K562 (cell line): ENCODE measurements at places on chromosomes 2 and 18. TPM values are rescaled to one million over a fixed set of nuclear protein-coding genes. Genes with fewer than 3 reads are reported as not detected.

The GNAL gene
- total RNA-seq = 0.04 TPM in 1 of 2 replicates, not detected in the other

GRCh38 chr18:36149514-36150289, 20.0 kb downstream of the ELP2 start:
- DNase-seq = no peak

DNA sequence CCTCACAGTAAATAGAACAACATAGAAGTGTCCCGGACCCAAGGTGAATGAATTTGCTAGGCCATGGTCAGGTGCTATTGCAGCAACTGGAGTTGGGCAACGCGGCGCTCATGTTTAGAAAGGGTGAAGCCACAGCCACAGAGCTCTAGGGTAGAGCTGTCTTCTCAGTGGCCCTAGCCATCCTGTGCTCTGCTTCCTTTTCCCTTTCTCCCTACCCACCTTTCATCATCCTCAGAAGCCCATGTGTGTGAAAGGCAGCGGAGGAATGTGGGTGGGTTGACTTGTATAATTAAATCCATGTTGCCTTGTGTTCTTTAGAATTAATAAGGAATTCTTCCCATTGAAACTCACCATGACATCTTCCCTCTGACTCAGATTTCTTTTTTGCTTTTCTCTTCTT, 336.7 kb downstream of the OSR1 start:
- no peak for DNase-seq

DNA sequence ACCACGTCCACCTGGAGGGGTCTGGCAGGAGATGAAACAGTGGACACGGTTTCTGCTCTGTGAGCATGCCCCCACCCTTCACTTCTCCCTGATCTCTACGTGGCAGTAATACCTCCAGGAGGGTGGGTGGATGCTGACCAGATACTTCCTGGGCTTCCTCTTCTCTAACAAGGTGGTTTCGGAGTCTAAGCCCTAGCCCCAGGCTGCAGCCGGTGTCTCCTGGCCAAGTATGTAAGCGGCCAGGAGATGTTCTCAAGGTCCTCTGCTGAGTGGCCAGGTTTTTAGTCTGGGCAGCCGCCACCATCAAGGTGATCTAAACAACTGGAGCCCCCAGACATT, 101.8 kb upstream of the ASB18 start:
- DNase-seq = no peak

The RESP18 gene
- not detected in 2 replicates for total RNA-seq

The AKAIN1 gene
- not detected in 2 replicates for total RNA-seq

The LRRC30 gene
- not detected in 2 replicates for total RNA-seq

The CD8B2 gene
- total RNA-seq = not detected in 2 replicates

The KYNU gene
- total RNA-seq = 5.4 and 5.5 TPM in 2 replicates

DNA sequence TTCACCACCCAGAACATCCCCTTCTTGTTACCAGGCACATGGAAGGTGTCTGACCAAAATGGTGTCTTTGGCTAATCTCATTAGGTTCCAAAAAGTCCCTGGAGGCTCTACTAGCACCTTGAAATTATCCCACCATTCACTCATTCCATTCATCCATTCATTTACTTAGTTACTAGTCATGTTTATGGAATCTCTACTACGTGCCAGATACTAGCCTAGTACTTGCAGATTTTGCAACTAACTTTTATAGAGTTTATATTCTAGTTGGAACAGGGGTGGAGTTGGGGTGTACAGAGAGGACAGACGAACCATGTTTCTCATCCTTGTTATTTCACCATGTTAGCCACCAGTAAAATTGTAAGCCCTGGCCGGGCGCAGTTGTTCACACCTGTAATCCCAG, 4.0 kb upstream of the NOP58 start:
- no peak for DNase-seq

The DNAH6 gene
- total RNA-seq = 0.49 TPM in 1 of 2 replicates, not detected in the other

The METAP1D gene
- 9.9 and 10.8 TPM in 2 replicates for total RNA-seq

The PLGLB1 gene
- total RNA-seq = 0.27 TPM in 1 of 2 replicates, not detected in the other

DNA sequence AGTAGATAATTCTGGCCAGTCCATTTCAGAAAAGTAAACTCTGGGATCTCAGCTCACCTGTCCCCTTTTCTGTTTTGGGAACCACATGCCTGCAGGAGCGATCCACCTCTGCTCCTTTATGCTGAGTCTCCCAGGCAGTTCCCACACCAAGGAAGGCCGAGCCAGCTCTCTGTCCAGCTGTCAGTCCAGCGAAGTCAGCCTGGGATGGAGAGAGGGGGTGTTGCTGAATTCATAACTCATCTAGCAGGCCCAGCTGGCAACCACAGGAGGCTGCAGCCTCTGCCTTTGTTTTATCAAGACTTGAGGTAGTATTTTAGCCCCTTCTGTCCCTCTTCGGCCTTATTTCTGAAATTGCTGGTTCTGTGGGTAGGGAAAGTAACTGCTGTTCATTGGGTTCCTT, 209.9 kb downstream of the ARL4C start:
- DNase-seq = no peak

DNA sequence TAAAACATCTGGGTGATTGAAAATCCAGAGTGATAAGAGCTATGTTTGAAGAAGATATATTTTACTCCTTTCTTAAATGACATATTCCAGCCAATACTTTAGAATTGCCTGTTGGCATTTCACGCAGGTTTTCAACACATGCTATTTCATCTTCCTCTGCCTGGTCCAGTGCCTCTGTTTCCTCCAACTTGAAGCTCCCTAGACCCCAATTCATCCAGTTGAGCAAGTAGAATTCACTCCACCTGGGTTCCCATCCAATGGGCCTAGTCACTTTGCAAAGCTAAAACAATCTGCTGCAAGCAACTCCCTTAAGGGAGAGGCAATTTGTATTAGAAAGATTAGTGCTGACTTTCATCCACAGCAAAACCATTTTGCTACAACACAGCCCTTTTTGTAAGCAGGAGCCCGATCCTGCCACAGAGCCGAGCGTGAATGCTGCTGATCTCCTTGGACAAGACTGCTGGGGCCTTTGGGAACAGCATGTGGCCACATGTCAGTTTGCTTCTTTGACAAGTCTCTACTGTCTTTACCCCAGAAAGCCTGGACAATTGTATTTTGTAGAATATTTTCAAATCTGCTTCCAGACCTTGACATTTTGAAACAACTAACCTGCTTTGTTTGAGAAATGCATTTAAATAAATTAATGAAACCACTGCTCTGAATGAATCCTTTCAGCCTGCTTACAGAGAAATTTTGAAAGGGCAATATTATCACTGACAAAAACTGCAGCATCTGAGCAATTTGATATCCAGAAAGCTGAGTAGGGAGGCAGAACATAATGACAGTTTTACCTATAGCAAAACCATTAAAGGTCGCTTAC, 259.1 kb downstream of the TDRD15 start:
- no peak for DNase-seq

DNA sequence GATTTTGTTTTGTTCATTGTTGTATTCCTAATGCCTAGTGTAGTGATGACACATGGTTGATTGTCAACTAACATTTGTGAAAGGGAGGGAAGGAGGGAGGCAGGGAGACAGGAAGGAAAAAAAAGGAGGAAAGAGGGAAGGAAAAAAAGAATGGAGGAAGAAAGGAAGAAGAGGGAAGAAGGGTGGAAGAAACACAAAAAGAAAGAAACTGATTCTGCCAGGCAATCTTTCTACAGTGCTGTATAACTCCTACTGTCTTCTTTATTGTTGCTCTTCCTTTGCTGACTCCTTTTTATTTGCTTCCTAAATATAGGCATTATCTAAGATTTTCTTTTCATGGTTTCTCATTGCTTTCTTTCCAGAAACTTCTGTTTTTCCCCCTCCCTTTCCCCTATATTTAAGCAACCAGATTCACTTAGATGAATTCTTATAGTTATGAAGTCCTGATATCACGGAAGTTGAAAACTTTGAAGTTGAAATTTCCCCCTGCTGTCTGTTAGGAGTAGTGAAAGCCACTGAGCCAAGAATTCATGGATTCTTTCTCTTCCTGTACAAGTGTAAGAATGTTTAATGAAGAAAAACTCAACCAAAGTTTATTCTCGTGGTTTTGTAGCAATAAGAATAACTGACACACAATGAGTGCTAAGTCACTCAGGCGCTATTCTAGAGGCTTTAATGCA, 305.1 kb upstream of the FSHR start:
- no peak for DNase-seq

The BMP10 gene
- 0.89 and 0.91 TPM in 2 replicates for total RNA-seq

DNA sequence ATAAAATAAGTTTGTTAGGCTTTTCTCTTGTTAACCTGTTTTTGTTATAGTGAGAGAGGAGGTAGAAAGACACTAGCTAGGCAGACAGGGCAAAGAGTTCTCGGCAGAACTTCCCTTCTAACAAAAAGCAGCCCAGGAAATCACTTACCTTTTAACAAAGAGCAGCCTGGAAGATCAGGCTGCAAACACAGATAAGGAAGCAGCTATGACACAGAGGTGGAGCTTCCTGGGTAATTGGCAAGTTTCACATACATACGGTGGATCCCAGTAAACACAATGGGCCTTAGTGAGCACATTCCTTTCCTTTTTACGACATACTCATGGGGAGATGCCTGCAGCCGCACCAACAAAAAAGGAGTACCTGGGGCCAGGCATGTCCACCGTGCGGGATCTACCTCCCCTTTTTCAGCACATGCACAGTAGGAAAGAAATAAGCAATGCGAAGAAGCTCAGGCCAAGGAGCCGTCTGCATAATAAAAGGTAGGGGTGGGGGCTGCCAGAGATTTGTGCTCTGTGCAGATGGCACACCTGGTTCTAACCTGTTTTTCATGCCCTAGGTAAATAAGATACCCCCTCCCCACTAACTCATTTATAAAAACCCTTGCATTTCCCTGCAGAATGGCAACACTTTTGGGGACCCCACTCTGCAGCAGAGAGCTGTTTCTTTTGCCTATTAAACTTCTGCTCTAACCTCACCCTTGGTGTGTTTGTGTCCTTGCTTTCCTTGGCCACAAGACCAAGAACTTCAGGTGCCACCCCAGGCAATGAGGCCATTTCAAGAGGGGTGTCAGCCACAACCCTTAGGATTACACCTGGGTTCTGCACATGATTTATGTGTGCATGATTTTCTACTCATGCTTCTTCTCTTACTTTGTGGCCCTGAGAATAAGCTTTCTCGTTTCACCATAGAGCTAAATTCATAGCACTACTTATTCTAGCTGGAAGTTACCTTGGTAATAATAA, 26.5 kb downstream of the MDH1 start:
- peak; percentile 47 for DNase-seq

DNA sequence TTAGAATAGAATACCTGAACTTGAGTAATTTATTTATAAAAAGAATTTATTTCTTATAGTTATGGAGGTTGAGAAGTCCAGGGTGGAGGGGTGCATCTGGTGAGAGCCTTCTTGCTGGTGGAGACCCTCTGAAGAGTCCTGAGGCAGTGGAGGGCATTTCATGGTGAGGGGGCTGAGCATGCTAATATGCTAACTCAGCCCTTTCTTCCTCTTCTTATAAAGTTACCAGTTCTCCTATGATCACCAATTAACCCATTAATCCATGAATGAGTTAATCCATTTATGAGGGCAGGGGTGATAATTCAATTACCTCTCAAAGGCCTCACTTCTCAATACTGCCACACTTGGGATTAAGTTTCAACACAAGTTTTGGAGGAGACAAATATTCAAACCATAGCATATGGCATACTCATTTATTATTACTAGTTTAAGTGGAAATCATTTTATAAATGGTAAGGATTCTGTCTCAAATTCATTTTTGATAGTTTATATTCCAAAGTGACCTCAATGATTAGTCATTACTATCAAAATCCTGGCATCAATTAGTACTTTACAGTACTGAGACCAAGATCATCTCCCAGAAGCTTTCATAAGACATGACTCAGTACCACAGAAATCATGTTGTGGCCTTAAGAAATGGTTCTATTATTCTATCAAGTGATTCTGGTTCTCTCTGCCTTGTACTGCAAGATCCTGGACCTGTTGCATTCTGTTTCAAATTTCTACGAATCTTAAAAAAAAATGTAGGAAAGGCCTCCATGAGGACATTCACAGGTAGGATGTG, 5.5 kb downstream of the ZNF396 start:
- no peak for DNase-seq

DNA sequence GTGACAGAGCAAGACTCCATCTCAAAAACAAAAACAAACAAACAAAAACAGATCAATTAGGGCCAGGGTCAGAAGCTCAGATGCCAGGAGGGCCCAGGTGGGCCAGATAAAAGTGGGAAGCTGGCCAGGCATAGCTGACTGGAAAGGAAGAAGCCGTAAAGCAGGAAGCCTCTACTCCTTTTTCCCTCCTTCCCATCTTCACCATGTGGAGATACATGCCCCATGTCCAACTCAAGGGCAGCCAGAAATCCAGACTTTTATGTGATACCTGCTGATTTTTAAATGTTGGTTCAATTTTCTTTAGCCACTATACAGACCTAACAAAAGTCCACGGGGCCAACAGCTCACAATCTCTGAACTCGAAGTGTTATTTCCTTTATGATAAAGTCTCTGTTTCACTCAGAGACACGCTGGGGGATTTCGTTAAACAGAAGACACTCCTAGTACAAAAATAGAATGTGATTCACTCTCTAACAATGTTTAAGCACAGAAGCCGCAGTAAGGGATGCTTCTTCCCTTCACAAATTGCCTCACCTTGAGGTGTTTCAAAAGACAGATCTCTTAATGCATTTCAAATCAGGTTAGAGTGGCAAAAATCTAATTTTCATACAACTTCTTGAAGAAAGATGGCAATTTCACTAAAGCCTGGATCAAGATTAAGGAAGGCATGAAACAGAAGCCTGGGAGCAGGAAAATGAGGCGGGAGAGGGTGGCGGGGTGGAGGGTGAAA, 14.0 kb downstream of the TMEM247 start:
- DNase-seq = no peak

The COLEC12 gene
- 0.04 TPM in 2 replicates for total RNA-seq

- no peak for DNase-seq
Observed at GRCh38 chr2:98917031-98917471, 19.0 kb downstream of the CRACDL start.

The ZNF396 gene
- total RNA-seq = 1.2 and 2.0 TPM in 2 replicates

The SPHKAP gene
- not detected in 2 replicates for total RNA-seq

The ITM2C gene
- 24.1 and 26.0 TPM in 2 replicates for total RNA-seq

DNA sequence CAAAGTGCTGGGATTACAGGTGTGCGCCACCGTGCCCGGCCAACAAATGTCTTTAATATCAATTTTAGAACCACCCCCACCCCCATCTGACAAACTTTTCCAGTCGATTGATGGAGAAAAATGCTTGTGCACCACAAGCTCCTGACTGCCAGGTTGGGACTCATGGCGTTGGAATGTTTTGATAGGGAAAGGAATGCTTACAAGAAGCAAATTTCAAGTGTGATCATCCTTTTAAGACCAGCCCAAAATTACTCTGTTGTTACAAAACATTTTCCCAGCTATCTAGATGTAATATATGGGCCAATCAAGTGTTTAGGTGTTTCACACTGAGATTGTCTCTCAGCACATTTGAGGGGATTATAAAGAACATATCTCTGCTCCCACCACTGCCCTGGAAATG, 45.2 kb downstream of the UBXN4 start:
- no peak for DNase-seq

The SH2D6 gene
- 0.33 and 0.36 TPM in 2 replicates for total RNA-seq

- no peak for DNase-seq
Observed at GRCh38 chr2:9318461-9319337, 104.6 kb downstream of the ITGB1BP1 start.
